ENCODE measurements at places on chromosomes 1 and 21. TPM values are rescaled to one million over a fixed set of nuclear protein-coding genes. Genes with fewer than 3 reads are reported as not detected.

- no peak for DNase-seq
These were observed 9.1 kb downstream of the CRB1 start for GRCh38 chr1:197277166-197277565.

DNA sequence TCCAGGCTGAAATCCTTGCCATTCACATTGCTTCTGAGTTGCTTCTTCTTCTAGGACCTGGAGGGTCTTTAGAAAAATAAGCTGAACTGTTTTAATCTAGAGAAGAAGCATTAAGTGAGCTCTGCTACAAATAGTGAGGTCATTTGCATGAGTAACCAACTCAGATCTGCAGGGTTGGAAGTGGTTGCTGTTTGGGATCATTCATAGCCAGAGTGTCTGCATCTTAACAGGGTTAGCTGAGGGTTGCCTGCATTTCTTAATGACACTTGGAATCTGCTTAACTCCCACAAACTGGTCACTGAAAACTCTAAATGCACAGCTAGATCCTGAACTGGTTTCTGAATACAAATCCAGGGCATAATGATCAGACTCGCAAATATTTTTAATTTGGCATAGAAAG lies 9.9 kb downstream of the CNIH3 start:
- no peak for DNase-seq

- DNase-seq: no peak
These were observed 31.0 kb downstream of the PAX7 start for GRCh38 chr1:18661404-18662285.

The TTLL7 gene
- 0.88 TPM for total RNA-seq

- no peak for DNase-seq
These were observed 23.4 kb downstream of the PRKCZ start for GRCh38 chr1:2073382-2074230.

The TIE1 gene
- 0.15 TPM for total RNA-seq

The C1orf210 gene
- not detected for total RNA-seq

- no peak for DNase-seq
These were observed 116.1 kb downstream of the MRPS6 start for GRCh38 chr21:34189506-34189905.

DNA sequence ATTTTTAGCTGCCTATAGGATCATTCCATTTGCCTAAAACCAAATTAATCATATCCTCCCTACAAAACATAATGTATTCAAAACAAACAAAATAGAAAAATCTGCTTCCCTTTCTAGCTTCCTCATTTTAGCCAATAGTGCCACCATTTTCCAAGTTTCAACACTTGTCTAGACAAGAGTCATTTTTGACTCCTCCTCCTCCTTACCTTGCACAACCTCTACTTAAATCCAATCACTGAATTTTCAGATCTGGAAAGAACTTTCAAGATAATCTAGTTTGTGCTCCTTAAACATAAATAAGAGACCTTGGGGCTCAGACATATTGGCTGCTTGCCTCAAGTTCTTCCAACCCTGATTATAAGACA lies 7.4 kb downstream of the STX6 start:
- DNase-seq: no peak

DNA sequence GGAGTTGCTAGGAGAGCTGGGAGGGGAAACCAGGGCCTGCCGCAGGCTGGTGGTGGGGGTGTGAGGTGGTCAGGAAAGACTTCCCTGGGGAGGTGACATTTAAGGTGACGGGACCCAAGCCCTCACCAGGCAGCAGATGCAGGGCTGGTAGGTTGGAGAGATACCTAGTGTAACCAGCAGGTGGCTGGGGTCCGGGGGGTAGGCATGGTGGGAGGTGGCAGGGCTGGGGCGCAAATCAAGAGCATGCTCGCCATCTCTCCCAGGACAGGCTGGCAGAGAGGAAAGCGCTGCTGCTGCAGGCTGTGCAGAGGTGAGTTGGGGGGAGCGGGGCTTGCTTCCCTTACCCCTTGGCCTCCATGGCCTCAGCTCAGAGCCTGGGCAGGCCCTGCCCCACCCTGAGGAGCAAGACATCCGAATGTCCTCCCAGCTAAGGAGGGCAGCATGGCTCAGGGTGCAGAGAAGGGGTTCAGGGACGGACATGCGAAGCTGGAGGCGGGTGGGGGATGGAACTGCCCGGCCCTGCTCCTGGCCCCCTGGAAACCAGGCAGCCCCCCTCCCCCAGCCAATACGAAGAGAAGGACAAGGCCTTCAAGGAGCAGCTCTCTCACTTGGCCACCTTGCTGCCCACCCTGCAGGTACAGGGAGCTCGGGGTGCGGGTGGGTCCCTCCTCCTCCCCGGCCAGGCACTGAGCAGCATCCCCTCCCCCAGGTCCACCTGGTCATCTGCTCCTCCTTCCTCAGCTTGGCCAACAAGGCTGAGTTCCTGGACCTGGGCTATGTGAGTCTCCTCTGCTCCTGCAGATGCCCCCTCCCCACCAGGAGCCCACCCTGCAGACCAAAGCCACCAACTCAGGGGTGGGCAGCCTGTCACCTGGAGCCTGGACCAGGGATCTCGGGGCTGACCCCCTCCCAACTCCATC lies 4.0 kb downstream of the RNF207 start:
- peak; percentile 40 for DNase-seq

- DNase-seq: no peak
These were observed 526.3 kb downstream of the MATN1 start for GRCh38 chr1:30196872-30197638.

DNA sequence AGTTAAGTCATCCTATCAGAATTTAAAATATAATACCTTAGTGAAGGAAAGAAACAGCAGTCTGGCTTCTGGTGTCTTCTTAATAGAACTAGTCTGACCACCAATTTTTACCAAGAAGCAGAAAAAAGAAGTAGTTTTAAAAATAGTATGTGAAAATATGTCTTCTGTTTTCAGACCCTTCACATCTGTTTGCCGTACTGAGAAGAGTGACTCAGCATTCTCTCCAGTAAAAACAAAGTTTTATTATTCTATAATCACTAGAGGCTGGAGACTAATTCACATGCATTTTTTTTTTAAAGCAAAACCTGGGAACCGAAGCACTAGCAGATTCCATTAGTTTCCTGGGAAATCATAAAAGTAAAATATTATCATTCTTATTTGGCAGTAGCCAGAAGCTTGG lies 163.8 kb downstream of the COL24A1 start:
- DNase-seq: peak; percentile 22

GRCh38 chr1:229759037-229759435 lies 133.0 kb downstream of the URB2 start:
- DNase-seq: no peak

DNA sequence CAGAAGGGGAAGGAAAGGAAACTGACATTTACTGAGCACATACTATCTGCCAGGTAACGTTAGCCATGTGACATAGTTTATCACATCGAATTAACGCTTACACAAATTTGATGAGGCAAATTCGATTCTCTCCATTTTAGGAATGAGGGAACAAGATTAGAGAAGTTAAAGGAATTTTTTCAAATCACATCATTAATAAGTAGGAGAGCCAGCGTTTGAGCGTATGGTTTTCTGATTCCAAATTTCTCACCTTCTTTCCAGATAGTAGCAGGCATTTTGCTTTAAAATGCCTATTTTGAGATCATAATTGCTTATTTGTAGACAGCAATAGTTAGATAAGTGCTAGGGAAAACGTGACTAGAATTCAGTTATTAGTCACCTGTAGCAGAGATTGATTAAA lies 19.3 kb downstream of the FMO3 start:
- no peak for DNase-seq

DNA sequence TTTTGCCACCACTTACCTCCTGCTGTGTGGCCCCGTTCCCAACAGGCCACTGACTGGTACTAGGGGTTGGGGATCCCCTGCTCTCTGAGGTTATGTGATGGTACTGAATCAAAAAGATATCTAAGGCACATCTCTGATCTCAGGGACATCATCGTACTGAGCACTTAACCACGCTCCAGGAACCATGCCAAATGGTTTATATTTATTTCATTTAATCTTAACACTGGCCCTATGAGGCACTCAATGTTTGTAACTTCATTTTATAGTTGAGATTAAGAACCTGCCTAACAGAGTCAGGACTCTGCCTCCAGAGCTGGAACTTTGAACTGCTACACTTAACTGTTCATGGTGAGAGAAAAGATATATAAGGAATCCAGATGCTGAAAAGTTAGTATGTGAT lies 98.0 kb upstream of the HP1BP3 start:
- no peak for DNase-seq

The RGSL1 gene
- total RNA-seq: not detected

GRCh38 chr1:223700388-223700918 lies 11.9 kb upstream of the CAPN2 start:
- DNase-seq: no peak

DNA sequence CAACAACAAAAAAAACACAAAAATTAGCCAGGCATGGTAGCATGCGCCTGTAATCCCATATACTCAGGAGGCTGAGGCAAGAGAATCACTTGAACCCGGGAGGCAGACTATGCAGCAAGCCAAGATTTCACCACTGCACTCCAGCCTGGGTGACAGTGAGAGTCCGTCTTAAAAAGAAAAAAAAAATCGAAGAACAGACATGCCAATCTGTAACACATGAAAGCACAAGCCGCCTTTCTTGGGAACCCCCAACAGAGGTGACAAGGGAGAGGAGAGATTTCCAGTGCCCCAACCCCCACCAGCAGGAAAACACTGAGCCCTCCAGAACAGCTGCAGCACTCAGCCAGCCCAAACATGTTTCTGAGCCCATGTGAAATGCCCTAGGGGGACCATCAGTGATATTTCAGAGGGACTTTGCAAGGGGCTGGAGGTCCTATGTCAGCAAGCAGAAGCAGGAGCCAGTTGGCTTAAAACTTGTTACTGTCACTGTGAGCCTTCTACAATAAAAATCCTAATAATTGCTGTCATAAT lies 14.2 kb upstream of the EFNA1 start:
- no peak for DNase-seq

DNA sequence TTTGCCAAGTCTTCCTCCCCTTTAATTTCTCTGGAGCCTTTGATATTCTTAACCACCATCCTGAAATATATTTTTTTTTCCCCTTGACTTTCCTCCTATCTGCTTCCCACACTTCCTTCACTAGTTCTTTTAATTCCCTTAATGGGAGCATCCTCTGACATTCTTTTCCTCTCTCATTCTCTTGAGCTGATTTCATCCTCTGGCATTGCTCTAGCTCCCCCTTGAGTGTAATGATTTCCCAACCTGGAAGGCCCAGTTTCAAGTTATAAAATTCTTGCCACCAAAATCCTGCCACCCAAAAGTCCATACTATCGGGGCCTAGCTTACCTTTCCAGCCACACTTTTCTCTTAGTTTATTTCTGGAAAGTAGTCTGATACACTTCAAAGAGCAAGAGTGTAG lies 39.5 kb upstream of the UBE2U start:
- DNase-seq: no peak

The TCHHL1 gene
- total RNA-seq: not detected

DNA sequence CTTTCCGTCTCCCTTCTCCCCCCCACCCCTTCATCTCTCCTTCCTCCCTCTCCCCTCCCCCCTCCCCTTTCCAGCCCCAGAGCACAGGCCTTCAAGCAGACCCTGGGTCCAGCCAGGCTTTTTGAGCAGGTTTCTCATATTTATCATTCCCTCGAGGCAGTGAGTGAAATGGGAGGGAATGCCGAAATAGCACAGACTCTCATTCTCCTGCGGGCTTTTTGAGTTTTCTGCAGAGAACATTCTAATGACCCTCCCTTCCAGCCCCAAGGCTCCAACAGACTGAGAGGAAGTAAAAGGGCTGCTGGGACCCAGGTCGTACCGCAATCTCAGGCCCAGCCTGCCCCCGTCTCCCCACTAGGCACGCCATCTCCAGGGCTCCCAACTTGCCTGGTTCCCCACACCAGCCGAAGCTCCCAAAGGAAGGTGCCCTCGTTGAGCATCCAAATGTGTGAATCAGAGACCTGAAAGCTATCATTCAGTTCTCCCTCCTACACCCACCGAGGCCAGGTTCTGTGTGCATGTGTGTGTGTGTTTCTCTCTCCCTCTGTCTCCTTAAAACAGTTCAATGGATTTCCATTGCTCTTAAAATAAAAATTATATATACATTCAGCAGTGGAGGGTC lies 22.3 kb downstream of the ACTA1 start:
- DNase-seq: no peak

DNA sequence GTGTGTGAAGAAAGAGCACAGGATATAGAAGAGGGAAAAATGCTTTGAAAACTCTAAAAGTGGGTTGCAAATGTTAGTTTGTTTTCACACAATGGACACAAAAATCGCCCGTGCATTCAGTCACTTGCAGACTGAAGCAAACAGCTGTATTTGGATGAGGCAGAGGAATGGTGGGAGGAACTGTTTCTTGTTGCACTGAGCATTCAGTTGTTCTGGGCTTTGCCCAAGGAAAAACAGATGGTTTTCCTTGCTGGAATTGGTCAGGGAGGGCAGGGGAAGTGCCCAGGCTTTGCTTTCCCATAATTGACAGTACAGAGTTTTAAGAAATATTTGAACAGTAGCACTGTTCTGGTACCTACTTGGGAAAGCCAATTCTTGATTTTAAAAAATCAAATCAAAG lies 19.5 kb upstream of the WARS2 start:
- DNase-seq: no peak

The CAMSAP2 gene
- total RNA-seq: 14.9 TPM

The HCN3 gene
- total RNA-seq: 19.0 TPM

The LAMB3 gene
- 0.46 TPM for total RNA-seq

The TFB2M gene
- total RNA-seq: 13.2 TPM

- no peak for DNase-seq
These were observed 109.0 kb downstream of the FAF1 start for GRCh38 chr1:50851034-50851433.

The TMEM81 gene
- total RNA-seq: 3.2 TPM

GRCh38 chr1:62377043-62377562 lies 57.9 kb upstream of the KANK4 start:
- DNase-seq: no peak

- no peak for DNase-seq
These were observed 639.7 kb upstream of the USP24 start for GRCh38 chr1:55854911-55855310.

DNA sequence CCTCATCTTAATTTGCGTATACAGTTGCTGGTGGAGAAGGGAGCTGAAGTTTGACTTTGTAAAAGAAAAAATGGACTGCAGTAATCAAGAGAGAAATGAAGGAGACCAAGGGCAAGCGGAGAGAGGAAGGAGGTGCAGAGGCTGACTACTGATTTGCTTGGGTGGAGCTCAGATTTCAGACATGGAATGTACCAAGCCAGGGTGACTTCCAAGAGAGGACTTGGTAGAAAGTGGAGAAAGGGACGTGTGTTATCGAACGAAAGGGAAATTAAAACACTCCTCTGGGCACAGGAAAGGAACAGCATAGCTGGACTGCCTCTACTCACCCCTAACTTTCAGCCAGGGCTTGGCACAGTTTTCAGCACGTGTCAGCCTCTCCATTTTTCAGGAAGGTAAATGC lies 15.1 kb upstream of the HEATR1 start:
- no peak for DNase-seq

DNA sequence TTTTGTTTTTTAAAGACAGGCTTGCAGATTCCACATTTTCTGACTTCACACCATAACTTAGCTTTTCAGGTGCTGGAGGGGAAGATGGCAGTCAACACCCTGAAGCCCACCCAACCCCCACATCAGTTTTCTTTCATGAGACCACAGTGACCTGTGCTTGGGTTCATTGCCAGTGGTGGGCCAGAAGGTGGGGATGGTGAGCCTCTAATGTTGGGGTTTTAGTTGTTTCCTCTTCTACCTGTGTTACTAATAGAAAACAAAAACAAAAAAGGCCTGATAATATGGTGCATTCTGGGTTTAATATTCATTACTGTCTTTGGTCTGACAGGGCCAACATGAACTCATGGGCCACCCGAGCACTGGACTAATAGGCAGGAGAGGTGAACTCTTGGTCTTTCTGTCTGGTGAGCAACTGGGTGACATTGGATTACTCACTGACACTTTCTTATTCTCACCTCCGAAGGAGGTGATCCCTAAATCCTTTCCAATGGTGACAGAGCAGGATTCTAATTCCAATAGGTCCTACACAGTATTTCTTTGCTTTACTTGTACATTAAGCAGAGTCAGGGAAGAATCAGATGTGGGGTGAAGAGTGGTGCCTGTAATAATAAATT lies 132.8 kb downstream of the CLIC6 start:
- DNase-seq: peak; percentile 48

The FAM72A gene
- total RNA-seq: 78.2 TPM

Data from OCI-LY7 (cell line).